ENCODE measurements at places on chromosomes 12 and 14. TPM values are rescaled to one million over a fixed set of nuclear protein-coding genes. Genes with fewer than 3 reads are reported as not detected.

Gene VRTN
- total RNA-seq, result not detected

Gene DLK1
- 65.5 TPM for total RNA-seq

Gene SLC8A3
- 0.12 TPM for total RNA-seq

Gene DIABLO
- total RNA-seq, result 17.9 TPM

- no peaks in the 10 kb centered on the region for H3K4me1 ChIP-seq
- DNase-seq, result no peak
- H3K36me3 ChIP-seq, result no peaks in the 10 kb centered on the region
- no peak overlapping the region for H3K4me3 ChIP-seq
- H3K27ac ChIP-seq, result no peak overlapping the region
Observed at GRCh38 chr14:93957333-93957710, 19.0 kb downstream of the ASB2 start.

DNA sequence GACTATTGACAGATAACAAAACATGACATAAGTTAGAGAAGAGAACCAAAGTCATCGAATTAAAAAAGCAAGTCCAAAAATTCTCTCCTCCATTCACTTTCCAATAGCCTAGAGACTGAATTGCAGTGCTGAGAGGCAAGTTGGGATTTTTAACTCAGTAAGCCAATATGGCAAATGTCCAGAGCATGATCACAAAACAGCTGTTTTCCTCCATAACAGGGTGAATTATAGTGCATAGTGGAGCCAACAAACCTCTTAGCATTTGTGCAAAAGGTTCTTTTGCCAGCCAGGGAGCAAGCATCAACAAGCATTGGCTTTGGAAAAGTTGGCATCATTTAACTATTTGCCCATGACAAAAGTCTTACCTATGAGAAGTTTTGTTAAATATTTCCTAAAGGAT lies 458.8 kb upstream of the NOVA1 start:
- no peaks in the 10 kb centered on the region for H3K36me3 ChIP-seq
- DNase-seq, result no peak
- no peaks in the 10 kb centered on the region for H3K27me3 ChIP-seq
- H3K4me3 ChIP-seq, result no peak overlapping the region
- no peak overlapping the region for H3K27ac ChIP-seq

- no peak for DNase-seq
- no peaks in the 10 kb centered on the region for H3K27me3 ChIP-seq
- no peaks in the 10 kb centered on the region for H3K36me3 ChIP-seq
- no peak overlapping the region for H3K27ac ChIP-seq
Observed at GRCh38 chr14:55450124-55450523, 9.7 kb upstream of the TBPL2 start.

DNA sequence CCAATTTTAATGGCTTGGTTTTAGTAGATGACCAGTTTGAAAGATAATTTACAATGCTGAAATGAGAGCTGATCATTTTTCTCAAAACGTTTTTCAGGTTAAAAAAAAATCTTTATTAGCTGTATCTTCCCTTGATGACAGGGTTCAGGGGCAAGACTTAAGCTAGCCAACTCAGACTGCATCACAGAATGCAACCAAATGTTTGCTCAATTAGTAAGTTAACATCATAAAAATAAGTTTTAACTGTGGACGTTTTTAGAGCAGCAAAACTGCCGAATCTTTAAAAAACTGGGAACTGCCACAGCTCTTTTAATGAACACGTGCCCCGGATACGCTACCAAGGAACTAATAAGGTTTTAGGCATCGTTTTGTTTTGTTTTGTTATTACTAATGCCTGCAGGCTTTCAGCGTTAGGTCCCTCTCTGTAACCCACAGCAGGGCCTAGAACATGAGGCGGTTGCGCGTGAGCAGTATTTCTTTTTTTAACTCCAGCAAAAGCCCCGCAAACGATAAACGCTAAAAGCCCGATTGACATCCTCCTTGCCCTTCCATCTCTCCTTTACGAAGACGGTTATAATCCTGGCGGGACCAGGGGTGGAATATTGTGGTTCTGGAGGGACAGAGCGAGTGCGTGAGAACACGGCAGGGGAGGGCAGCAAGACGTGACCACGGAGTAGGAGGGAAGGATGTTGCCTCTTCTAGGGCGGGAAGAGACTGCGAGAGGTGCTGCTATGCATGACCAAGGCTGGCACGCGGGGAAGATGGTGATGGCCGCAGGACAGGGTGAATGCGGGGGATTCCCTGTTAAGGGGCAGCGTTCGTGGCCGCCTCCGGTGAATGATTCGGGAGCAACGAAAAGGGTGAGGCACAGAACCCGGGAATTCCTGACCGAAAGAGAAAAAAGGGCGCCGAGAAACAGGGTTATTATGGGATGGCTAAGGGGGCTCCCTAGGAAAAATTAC lies 652 bp downstream of the SUPT16H start:
- no peaks in the 10 kb centered on the region for H3K27me3 ChIP-seq
- H3K4me3 ChIP-seq, result peak overlapping the region; percentile 38
- peak overlapping the region; percentile 93 for H3K27ac ChIP-seq
- H3K36me3 ChIP-seq, result no peaks in the 10 kb centered on the region
- DNase-seq, result peak; percentile 27
- peaks cover 10% of the 10 kb centered on the region for H3K4me1 ChIP-seq

- H3K4me3 ChIP-seq, result no peak overlapping the region
- H3K4me1 ChIP-seq, result no peaks in the 10 kb centered on the region
- no peak for DNase-seq
- no peaks in the 10 kb centered on the region for H3K27me3 ChIP-seq
- H3K27ac ChIP-seq, result no peak overlapping the region
Observed at GRCh38 chr12:24595652-24596235, 353.2 kb downstream of the BCAT1 start.

GRCh38 chr14:20455355-20456300 lies 602 bp downstream of the APEX1 start:
- peaks cover 45% of the 10 kb centered on the region for H3K36me3 ChIP-seq
- peak overlapping the region; percentile 78 for H3K27ac ChIP-seq
- H3K4me1 ChIP-seq, result peaks cover 14% of the 10 kb centered on the region
- no peaks in the 10 kb centered on the region for H3K27me3 ChIP-seq
- peak overlapping the region; percentile 70 for H3K4me3 ChIP-seq

GRCh38 chr12:121651320-121651719 lies 18.1 kb downstream of the MORN3 start:
- H3K27me3 ChIP-seq, result no peaks in the 10 kb centered on the region
- H3K36me3 ChIP-seq, result no peaks in the 10 kb centered on the region
- no peak overlapping the region for H3K4me3 ChIP-seq
- H3K27ac ChIP-seq, result no peak overlapping the region

DNA sequence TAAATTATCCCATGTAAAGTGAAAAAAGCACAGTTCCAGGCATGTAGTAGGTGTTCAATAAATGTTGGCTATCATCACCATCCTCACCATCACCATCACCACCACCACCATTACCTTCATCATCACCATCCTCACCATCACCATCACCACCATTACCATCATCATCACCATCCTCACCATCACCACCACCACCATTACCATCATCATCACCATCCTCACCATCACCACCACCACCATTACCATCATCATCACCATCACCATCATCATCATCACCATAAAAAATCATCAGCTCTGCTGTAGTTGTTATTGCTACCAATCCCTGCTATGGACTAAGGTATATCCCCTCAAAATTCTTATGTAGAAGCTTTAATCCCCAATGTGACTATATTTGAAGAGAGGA lies 15.1 kb downstream of the ISCU start:
- no peaks in the 10 kb centered on the region for H3K36me3 ChIP-seq
- H3K27me3 ChIP-seq, result no peaks in the 10 kb centered on the region
- no peaks in the 10 kb centered on the region for H3K4me1 ChIP-seq
- H3K27ac ChIP-seq, result no peak overlapping the region

GRCh38 chr12:107134558-107134957 lies 41.2 kb upstream of the CRY1 start:
- no peak overlapping the region for H3K4me3 ChIP-seq
- H3K36me3 ChIP-seq, result no peaks in the 10 kb centered on the region
- H3K27ac ChIP-seq, result no peak overlapping the region
- no peaks in the 10 kb centered on the region for H3K4me1 ChIP-seq
- peak; percentile 2 for DNase-seq

DNA sequence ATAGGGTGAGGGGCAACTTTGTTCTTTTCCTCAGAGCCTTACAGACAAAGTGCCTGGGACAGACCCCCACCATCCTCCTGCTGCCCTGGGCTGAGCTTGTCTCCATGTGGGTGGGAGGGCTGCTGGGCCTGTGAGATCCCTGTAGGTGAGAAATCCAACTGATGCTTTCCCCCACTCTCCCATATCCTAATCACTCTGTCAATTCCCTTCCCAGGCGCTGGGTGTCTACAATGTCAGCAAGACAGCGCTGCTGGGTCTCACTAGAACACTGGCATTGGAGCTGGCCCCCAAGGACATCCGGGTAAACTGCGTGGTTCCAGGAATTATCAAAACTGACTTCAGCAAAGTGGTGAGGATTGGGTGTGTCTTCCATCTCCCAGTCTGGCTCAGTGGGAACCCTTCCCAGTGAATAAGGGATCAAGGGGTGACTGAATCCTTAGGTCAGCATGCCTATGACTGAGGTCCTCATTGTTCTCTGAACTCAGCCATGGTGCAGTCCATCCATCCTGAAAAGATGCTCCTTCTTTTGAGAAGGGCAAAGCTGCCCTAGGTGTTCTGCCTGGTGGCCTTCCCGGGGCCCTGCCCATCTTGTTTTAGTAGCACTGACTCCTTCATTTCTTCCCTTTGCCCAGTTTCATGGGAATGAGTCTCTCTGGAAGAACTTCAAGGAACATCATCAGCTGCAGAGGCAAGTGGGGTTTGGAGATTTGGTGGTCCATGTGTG lies 8.2 kb downstream of the DHRS2 start:
- H3K27me3 ChIP-seq, result no peaks in the 10 kb centered on the region
- no peaks in the 10 kb centered on the region for H3K36me3 ChIP-seq
- no peak for DNase-seq
- no peak overlapping the region for H3K27ac ChIP-seq
- H3K4me3 ChIP-seq, result no peak overlapping the region

DNA sequence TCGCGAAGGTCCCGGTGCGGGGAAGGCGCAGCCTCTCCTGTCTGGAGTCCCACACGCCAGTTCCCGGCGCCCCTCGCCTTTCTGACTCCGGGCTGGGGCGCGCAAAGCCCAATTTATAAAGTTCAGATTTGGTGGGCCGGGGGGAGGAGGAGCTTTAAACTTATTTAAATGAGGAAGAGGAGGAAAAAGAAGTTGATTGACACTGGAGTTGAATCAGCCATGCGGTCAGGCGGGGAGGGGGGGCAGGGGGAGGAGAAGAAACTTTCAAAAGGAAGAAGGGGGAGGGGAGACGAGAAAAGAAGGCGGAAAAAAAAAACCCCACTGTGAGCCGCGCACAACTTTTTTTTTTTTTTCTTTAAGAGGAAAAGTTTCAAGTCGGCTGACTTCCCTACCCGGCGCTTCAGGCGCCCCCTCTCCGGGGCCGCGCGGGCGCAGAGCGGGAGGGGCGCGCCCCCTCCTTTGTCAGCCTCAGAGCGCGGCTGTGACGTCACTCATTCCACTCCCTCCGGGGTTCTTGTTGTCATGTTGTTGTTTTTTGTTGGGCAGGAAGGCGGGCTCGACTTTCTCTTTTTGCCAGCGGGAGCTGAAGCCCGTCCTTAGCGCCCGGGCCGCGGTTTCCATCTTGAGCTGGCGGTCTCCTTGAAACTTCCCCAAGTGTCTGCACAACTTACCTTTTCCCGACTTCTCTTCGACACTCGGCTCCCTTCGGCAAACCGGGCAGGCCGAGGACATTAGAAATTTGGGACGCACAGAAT lies at the start of gene ZFP36L1:
ZFP36L1 (minus strand) TSS at position 89 of the 755 bp plus-strand sequence. CDS start 129 bp downstream, outside the sequence.
- no peaks in the 10 kb centered on the region for H3K4me1 ChIP-seq
- H3K27me3 ChIP-seq, result no peaks in the 10 kb centered on the region
- peak within 1 kb of the TSS; percentile 73 for H3K4me3 ChIP-seq
- peaks cover 20% of the 10 kb centered on the region for H3K36me3 ChIP-seq
- peak within 1 kb of the TSS; percentile 100 for H3K27ac ChIP-seq
- peak; percentile 94 for DNase-seq

- H3K27me3 ChIP-seq, result no peaks in the 10 kb centered on the region
- no peak overlapping the region for H3K4me3 ChIP-seq
- no peaks in the 10 kb centered on the region for H3K36me3 ChIP-seq
- no peak overlapping the region for H3K27ac ChIP-seq
- H3K4me1 ChIP-seq, result no peaks in the 10 kb centered on the region
Observed at GRCh38 chr12:131636940-131637750, 73.7 kb upstream of the SFSWAP start.

GRCh38 chr12:30026621-30027234 lies 243.0 kb upstream of the TMTC1 start:
- no peaks in the 10 kb centered on the region for H3K36me3 ChIP-seq
- no peaks in the 10 kb centered on the region for H3K27me3 ChIP-seq
- no peak overlapping the region for H3K27ac ChIP-seq
- no peak for DNase-seq
- H3K4me3 ChIP-seq, result no peak overlapping the region
- no peaks in the 10 kb centered on the region for H3K4me1 ChIP-seq

DNA sequence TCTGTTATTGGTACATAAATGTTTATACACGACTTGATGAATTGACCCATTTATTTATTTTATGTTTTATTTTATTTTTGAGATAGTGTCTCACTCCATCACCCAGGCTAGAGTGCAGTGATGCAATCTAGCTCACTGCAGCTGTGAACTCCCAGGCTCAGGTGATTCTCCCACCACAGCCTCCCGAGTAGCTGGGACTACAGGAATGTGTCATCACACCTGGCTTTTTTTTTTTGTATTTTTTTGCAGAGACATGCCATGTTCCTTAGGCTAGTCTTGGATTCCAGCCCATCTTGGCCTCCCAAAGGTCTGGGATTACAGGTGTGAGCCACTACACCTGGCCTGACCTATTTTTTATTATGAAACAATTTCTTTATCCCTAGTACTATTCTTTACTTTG lies 355.0 kb upstream of the PRICKLE1 start:
- no peaks in the 10 kb centered on the region for H3K27me3 ChIP-seq
- no peak overlapping the region for H3K27ac ChIP-seq
- H3K4me3 ChIP-seq, result no peak overlapping the region
- no peaks in the 10 kb centered on the region for H3K4me1 ChIP-seq

DNA sequence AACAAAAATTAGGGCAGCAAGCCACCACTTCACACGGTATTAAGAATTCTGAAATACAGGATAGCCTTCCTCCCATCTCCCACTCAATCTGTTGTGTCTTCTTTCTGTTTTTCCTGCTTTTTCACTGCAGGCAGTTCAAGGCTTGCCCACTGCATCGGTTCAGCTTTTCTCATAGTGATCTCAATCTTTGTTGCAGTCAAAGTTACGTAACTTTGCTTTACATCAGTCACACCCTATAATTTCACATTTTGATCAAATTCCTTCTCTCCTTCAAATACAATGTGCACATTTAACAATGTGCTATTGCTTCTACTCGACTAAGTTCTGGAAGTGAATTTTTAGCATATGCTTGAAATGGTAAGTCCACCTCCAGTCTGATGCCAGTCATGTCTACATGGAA lies 217.6 kb downstream of the EFCAB11 start:
- no peaks in the 10 kb centered on the region for H3K36me3 ChIP-seq
- no peaks in the 10 kb centered on the region for H3K4me1 ChIP-seq
- H3K4me3 ChIP-seq, result no peak overlapping the region
- H3K27me3 ChIP-seq, result no peaks in the 10 kb centered on the region
- no peak overlapping the region for H3K27ac ChIP-seq
